ENCODE measurements at places on chromosomes 11 and 22.

- peaks cover 5% of the 10 kb centered on the region for H3K27me3 ChIP-seq
- H3K27ac ChIP-seq: no peak overlapping the region
- peak; percentile 9 for DNase-seq
- no peaks in the 10 kb centered on the region for H3K36me3 ChIP-seq
- no peaks in the 10 kb centered on the region for H3K4me1 ChIP-seq
- H3K4me3 ChIP-seq: no peak overlapping the region
These were observed 239.9 kb upstream of the ZC3H12C start for GRCh38 chr11:109853156-109853776.

DNA sequence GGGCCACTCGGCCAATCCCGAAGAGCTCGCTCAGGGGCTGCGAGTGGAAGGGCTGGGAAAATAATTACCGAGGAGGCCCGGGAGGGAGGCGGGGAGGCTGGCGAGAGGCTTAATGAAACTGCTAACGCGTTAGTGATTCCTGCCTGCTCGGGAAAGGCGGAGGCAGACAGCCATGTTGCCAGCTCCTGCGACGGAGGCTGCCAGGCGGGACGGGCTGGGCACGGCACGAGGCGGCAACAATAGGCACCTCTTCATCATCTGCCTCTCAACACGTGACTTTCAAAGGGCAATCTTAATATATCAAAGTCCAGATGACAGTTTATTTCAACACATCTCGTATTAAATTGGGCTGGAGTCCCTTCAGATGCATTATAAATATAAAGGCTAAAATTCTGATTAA is 68.0 kb upstream of the TCF20 start:
- H3K27me3 ChIP-seq: no peaks in the 10 kb centered on the region
- no peak for DNase-seq
- no peak overlapping the region for H3K27ac ChIP-seq
- H3K36me3 ChIP-seq: no peaks in the 10 kb centered on the region

- H3K4me3 ChIP-seq: peak overlapping the region; percentile 94
- peaks cover 11% of the 10 kb centered on the region for H3K36me3 ChIP-seq
- DNase-seq: no peak
- peaks cover 40% of the 10 kb centered on the region for H3K4me1 ChIP-seq
These were observed 1.5 kb upstream of the ANKRD42 start for GRCh38 chr11:83191986-83192385.

GRCh38 chr11:9347100-9347499 is 32.7 kb upstream of the TMEM41B start:
- no peak overlapping the region for H3K4me3 ChIP-seq
- no peaks in the 10 kb centered on the region for H3K36me3 ChIP-seq
- peaks cover 24% of the 10 kb centered on the region for H3K4me1 ChIP-seq
- H3K27ac ChIP-seq: no peak overlapping the region
- no peak for DNase-seq

DNA sequence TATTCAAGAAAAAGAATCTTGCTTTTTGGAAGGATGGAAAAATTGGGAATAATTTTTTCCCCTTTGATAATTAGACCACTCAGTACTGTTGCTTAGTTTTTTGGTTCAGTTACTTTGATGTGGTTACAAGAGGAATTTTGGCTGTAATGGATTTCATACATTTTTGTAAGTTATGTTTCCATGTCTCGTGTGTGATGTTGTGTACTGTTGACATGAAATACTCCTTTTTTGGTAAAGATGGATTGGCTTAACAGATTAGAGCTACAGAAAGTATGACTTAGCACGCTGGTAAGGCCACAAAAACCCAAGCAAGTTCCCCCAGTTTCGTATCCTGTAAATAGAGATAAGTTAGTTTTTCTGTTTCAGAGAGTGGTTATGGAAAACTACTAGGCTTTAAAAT is 11.9 kb downstream of the TBCEL start:
- no peaks in the 10 kb centered on the region for H3K27me3 ChIP-seq
- peak overlapping the region; percentile 43 for H3K4me3 ChIP-seq
- H3K27ac ChIP-seq: peak overlapping the region; percentile 11
- peaks cover 20% of the 10 kb centered on the region for H3K4me1 ChIP-seq
- no peaks in the 10 kb centered on the region for H3K36me3 ChIP-seq

DNA sequence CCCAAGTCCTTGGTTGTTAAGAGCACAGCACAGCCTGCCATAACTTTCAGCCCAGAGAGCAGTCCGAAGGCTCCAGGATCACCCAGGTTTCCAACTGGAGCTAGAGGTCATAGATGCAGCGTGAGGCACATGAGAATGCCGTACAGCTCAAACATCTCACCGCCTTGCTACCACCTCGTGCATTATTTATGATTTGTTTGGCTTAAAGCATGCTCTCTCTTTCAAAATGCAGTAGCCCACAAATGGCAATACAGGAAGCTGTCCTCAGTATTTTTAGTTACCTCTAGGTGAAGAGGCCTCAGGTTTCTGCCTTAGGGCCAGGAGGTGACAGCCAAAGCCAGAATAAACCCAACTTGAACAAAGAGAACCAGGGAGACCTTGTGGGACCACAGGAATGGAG is 14.4 kb downstream of the SCN3B start:
- H3K36me3 ChIP-seq: no peaks in the 10 kb centered on the region
- H3K4me1 ChIP-seq: peaks cover 5% of the 10 kb centered on the region
- H3K27me3 ChIP-seq: peaks cover 44% of the 10 kb centered on the region
- H3K4me3 ChIP-seq: no peak overlapping the region
- no peak overlapping the region for H3K27ac ChIP-seq

DNA sequence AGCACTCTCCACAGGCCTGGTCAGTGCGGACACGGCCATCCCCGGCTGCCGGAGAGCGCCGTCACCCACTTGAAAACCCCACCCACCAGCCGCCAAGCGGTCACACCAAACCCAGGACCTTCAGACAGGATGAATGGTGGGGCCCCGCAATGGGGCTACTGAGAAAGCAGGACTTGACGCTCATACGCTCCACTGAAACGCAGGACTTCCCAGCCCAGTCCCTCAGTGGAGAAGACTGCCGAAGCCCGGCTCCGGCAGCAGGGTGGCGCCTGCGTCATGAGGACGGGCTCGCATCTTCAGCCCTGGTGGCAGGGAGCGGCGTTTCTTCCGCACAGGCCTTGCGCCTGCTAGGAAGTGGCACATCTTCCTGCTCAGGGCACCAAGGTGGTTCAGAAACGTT is 15.3 kb upstream of the PHLDA2 start:
- DNase-seq: no peak
- peaks cover 62% of the 10 kb centered on the region for H3K4me1 ChIP-seq

- no peaks in the 10 kb centered on the region for H3K27me3 ChIP-seq
- no peak overlapping the region for H3K4me3 ChIP-seq
- no peaks in the 10 kb centered on the region for H3K36me3 ChIP-seq
- no peak for DNase-seq
- H3K27ac ChIP-seq: no peak overlapping the region
These were observed 77.0 kb downstream of the ST3GAL4 start for GRCh38 chr11:126432525-126432924.

GRCh38 chr11:7654195-7654705 is 19.1 kb downstream of the CYB5R2 start:
- no peak overlapping the region for H3K27ac ChIP-seq
- no peak overlapping the region for H3K4me3 ChIP-seq
- no peak for DNase-seq
- peaks cover 2% of the 10 kb centered on the region for H3K36me3 ChIP-seq
- no peaks in the 10 kb centered on the region for H3K27me3 ChIP-seq

DNA sequence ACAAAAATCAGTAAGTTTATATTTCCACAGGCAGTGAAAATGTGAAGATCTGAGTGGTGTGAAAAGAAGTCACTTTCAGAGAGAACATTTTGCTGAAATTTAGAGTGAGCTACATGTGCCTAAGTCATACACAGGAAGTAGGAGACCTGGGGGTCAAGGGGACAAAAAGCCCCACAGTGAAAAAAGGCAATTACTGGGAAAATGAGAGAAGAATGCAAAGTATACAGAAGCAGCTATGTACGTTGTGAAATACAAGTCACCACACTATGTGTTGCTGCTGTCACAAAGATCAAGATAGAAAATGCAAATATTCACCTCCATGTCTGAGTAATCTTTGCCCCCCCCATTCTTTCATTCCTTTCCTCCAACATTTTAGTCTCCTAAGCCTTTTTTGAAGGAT is 21.6 kb upstream of the SESN3 start:
- H3K4me3 ChIP-seq: no peak overlapping the region
- DNase-seq: no peak
- H3K27ac ChIP-seq: peak overlapping the region; percentile 31
- H3K36me3 ChIP-seq: no peaks in the 10 kb centered on the region
- H3K4me1 ChIP-seq: peaks cover 54% of the 10 kb centered on the region

DNA sequence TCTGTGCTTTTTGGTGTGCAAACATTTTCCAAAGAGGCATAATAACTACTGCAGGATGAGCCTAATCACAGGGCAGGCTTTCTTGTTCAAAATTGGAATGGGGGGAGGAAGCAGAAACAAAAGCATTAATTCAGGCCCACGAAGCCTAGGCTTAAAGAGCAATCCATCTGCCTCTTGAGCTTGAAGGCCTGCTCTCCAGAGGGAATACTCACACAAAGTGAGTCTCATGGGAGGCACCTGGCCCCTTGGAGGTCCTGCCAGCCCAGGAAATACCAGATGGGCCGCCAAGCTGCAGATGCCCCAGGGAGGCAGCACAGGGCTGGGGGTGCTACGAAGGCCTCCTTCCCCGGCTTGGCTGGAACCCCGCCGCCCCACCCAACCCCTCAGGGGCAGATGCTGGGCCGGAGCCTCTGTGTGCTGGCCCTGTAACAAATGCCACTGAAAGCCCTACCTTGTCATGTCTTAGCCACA is 39.3 kb upstream of the COMT start:
- H3K27me3 ChIP-seq: no peaks in the 10 kb centered on the region
- no peak for DNase-seq
- H3K36me3 ChIP-seq: no peaks in the 10 kb centered on the region
- no peak overlapping the region for H3K4me3 ChIP-seq
- no peak overlapping the region for H3K27ac ChIP-seq

GRCh38 chr22:42289671-42290541 is 19.5 kb upstream of the TCF20 start:
- H3K4me1 ChIP-seq: peaks cover 40% of the 10 kb centered on the region
- no peaks in the 10 kb centered on the region for H3K27me3 ChIP-seq
- H3K36me3 ChIP-seq: no peaks in the 10 kb centered on the region

- no peaks in the 10 kb centered on the region for H3K27me3 ChIP-seq
- no peak overlapping the region for H3K4me3 ChIP-seq
- H3K4me1 ChIP-seq: peaks cover 2% of the 10 kb centered on the region
- no peak overlapping the region for H3K27ac ChIP-seq
These were observed 66.0 kb downstream of the SLC25A17 start for GRCh38 chr22:40753114-40753513.

DNA sequence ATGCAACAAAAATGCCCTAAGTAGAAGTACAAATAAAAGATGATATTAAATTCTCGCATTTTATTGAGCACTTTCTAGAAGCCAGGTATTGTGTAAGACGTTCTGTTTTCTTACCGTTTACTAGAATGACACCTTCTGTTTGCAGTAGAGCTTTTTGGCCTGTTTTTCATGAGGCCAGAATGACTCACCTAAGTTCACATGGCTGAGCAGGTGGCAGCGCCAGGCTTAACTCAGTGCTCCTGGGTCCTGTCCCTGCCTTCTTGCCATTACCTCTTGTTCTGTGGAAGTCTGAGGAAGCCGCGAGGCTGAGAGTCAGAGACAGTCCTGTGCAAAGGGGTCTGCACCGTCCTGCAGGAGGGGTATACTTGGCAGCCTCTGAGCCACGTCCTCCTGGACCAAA is 113.8 kb downstream of the ATXN10 start:
- peaks cover 2% of the 10 kb centered on the region for H3K36me3 ChIP-seq
- no peak overlapping the region for H3K27ac ChIP-seq
- no peak overlapping the region for H3K4me3 ChIP-seq
- no peaks in the 10 kb centered on the region for H3K4me1 ChIP-seq
- DNase-seq: no peak
- H3K27me3 ChIP-seq: no peaks in the 10 kb centered on the region

- H3K27ac ChIP-seq: peak overlapping the region; percentile 54
- peak overlapping the region; percentile 34 for H3K4me3 ChIP-seq
- peaks cover 8% of the 10 kb centered on the region for H3K36me3 ChIP-seq
- peaks cover 77% of the 10 kb centered on the region for H3K4me1 ChIP-seq
- no peak for DNase-seq
These were observed 17.7 kb downstream of the RAB30 start for GRCh38 chr11:83054001-83054400.

GRCh38 chr11:21048626-21049025 is 379.2 kb downstream of the NELL1 start:
- H3K27ac ChIP-seq: no peak overlapping the region
- no peaks in the 10 kb centered on the region for H3K27me3 ChIP-seq
- H3K4me1 ChIP-seq: no peaks in the 10 kb centered on the region
- no peak overlapping the region for H3K4me3 ChIP-seq
- no peak for DNase-seq

DNA sequence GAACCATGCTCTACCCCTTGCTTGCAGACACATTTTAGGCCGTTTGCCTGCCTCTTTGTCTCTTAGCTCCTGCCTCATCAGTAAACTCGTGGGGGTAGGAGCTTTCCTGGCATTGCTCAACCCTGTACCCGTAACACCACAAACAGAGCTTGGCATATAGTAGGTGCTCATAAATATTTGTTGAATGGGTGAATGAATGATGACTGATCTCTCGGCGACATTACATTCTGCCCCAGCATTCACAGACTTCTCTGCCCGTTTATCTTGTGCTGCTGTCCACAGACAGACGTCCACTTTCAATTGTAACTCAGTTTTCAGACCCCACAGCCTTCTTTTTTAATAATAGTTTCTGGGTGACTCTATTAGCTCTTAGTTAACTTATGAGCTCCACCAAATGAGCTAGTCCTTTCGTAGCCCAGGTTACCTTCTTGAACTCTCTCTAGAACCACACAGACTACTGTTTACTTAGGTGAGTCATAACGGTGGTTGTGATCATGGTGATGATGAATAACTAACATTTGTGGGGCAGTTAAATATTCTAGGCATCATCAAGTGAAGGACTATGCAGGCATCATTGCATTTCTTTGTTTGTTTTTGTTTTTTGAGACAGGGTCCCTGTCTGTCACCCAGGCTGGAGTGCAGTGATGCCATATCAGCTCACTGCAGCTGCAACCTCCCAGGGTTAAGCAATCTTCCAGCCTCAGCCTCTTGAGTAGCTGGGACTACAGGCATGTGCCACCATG is 188.4 kb downstream of the ADAMTS15 start:
- no peak overlapping the region for H3K27ac ChIP-seq
- peaks cover 14% of the 10 kb centered on the region for H3K4me1 ChIP-seq
- H3K4me3 ChIP-seq: peak overlapping the region; percentile 66
- H3K36me3 ChIP-seq: no peaks in the 10 kb centered on the region
- peaks cover 15% of the 10 kb centered on the region for H3K27me3 ChIP-seq

Data from activated T-cell treated with anti-CD3 and anti-CD28 coated beads, Interleukin-2, amount 50 U/mL, for 72 hours (primary cell).